WERI-Rb-1 (cell line): ENCODE measurements at places on chromosomes 13 and 19.

DNA sequence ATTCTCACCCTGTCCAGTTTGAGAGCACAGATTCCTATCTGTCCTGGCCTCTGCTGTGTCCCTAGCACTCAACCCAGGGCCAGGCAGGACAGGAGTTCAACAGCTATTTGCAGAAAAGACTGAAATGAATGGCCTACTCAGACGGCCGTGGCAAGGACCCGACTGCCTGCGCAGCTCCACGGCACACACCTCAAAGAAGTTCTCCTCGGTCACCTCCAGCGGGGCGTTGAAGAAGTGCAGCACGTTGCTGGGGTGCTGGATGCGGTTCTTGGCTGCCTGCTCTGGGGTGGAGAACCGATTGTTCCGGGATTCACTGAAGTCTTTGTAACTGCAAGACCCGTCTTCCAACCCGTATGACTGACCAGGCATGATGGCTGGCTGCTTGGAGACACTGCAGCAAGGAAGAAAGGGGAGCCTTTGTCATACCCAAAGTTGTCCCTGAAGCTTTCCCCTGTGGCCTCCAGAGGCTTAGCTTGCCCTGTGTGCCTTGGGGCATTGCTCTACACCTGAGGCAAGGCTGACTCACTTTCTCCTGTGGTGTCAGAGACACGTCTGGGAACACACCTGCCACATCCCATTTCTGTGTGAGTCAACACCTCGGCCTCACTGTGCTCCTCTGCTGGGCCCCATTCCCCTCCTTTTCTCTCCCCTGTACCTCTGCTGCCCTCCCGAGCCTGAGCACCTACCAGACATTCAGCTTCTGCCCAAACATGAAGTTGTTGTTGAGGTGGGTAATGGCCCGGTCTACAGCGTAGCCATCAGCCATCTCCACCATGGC lies 6.8 kb upstream of the ECH1 start:
- DNase-seq, result no peak

DNA sequence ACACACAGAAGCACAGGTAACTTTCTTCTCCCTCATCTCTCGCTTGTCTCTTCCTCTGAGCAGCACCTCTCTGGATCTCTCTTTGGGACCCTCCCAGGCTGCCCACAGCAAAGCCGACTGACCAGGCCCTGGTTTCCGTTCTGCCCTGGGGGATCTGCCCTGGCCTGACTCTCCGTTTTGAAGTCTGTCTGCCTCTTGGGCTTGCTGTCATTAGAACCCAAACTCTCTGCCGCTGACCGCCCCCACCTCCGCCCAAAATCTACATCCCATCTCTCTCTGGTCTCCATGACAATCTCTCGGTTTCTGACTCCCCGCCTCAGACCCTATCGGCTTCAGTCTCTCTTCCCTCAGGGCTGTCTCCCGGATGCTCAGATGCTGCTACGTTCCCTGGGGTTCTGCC lies 6.9 kb downstream of the KCNC3 start:
- DNase-seq, result no peak

DNA sequence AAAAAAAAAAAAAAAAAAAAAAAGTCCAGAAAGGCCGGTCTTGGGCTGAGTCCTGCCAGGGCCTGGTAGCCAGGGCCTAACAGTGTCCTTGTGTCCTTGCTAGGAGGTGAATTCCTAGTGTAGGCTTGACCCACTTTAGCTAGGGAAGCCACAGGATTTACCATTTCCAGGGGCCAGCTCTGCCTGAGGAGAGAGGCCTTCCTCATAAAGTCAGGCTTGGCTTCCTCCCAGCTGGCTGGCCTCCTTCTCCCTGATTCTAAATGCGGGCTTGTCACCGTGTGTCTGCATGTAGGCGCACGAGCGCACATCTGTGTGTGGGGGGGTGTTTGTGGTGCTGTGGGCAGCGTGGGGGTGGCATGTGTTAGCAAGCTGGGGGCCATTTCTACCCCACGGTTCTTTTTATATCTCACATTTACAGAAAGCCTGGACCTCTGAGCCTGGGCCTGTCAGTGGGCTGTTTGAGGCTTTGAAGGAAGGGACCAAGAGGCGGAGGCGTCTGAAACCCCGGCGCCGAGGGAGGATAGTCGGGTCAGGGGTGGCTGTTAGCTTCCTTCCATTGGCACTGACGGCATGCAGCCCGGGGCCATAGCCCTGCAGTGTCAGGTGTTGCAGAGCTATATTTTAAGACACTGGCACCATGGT lies 31.7 kb downstream of the IER2 start:
- DNase-seq, result no peak

GRCh38 chr19:18749362-18750231 lies 41.5 kb downstream of the COMP start:
- no peak for DNase-seq

GRCh38 chr13:45406421-45406820 lies 11.8 kb downstream of the SLC25A30 start:
- DNase-seq, result no peak
